ENCODE measurements at places on chromosomes 3 and 15.

- no peak for DNase-seq
Measured at GRCh38 chr3:100399341-100400071, 1.4 kb downstream of the TOMM70 start.

- DNase-seq: no peak
Measured at GRCh38 chr3:184691397-184692231, 20.2 kb downstream of the MAGEF1 start.

GRCh38 chr15:67143646-67144045, 78.2 kb downstream of the SMAD3 start:
- DNase-seq: no peak

GRCh38 chr3:10008588-10009344, 17.5 kb upstream of the FANCD2 start:
- peak; percentile 85 for DNase-seq

DNA sequence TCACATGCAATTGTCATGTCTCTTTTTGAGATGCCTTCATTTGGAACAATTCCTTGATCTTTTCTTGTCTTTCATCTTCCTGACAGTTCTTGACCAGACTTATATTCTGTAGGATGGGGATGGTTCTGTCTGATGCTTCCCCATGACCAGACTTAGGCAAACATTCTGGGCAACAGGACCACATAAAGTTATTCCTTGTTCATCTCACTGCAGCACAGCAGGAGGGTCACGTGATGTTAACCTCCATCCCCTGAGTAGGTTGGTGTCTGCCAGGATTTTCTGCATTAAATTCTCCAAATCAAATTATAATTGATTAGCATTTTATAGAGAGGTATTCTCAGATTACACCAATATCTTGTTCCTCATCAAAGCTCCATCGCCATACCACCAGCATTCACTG, 7.8 kb downstream of the DLEC1 start:
- DNase-seq: no peak

GRCh38 chr15:70062321-70062956, 35.3 kb downstream of the TLE3 start:
- DNase-seq: no peak

- no peak for DNase-seq
Measured at GRCh38 chr3:133851266-133851906, 44.3 kb downstream of the RAB6B start.

DNA sequence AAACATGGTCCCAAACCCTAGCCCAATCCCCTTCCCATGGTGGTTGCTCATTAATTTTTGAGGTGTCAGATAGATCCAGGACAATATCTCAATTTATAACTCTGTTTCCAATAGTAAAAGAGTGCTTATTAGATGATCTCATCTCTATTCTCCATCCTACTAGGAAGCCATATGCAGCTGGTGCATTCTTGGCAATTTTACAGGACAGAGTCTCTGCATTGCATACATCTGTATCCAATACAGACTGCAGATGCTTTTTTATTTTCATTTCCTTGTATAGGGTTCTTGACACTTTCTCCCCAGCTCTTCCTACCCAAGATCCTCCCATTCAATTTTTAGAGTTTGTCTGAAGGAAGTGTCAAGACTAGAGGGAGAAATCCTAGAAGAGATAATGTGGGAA, 194.8 kb upstream of the DPH6 start:
- DNase-seq: peak; percentile 61

GRCh38 chr3:140442621-140443020, 235.2 kb upstream of the TRIM42 start:
- DNase-seq: no peak

DNA sequence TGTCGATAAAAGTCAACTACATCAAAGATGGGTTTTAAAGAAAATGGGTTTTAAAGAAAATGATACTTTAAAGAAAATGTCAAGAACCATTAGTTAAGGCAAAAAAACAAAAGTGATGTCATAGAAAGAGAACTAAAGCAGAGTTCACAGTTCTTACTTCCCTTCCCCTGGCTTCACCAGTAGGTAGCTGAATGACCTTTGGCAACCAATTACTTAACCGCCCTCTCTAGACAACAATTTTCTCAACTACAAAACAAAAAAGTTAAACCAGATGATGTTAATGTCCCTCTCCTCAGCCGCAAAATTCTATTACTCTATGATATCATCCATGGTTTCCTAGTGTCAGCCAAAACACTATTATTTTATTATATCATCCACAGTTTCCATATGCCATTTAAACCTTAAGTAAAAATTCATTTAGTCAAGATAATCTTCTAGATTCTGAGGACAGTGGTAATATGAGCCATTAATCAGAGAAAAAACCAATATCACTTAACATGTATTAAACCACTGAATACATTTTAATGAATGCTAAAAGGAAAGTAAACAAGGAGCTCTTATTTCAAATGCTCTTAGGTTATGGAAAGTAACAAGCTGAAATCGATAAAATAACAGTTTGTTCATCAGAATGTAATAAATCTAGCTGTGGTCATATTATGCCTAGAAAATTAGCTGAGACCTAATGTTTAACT, 13.1 kb downstream of the RYK start:
- DNase-seq: no peak

GRCh38 chr15:39778021-39778420, 4.6 kb downstream of the FSIP1 start:
- DNase-seq: peak; percentile 44

- DNase-seq: no peak
Measured at GRCh38 chr3:14691239-14691638, 16.3 kb downstream of the C3orf20 start.

DNA sequence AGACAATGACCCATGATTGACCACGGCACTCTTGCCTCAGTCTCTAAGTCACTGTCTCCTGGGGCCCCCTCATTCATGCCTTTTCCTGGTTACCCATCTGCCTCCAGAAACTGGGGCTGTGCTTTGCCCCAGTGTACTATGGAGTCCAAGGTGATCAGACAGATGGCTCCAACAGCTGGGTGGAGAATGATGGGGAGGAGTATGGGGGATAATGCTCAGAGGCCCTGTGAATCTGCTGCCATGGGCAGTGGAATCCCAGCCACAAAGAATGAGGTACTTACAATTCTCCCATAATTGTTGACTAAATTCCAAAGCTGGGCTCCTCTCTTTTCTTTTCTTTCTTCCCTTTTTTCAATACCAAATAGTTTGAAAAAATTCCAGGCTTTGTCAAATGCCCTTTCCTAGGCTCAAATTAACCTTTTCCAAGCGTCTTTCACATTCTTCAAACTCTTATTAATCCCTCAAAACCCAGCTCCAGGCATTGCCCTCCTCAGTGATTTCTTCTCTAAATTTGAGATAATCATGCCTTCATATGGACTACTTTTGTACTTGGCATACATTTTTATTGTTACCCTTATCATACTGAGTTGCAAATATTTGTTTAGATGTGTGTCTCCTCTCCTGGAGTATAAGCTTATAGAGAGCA, 148.5 kb upstream of the ICE2 start:
- DNase-seq: no peak

DNA sequence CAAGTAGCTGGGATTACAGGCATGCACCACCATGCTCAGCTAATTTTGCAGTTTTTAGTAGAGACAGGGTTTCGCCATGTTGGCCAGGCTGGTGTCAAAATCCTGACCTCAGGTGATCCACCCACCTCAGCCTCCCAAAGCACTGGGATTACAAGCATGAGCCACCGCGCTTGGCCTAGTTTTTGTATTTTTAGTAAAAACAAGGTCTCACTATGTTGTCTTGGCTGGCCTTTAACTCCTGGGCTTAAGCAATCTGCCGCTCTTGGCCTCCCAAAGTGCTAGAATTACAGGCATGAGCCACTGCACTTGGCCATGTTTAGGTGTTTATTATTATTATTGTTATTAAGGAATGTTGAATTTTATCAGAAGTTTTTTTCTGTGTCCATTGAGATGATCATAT, 14.7 kb downstream of the IL16 start:
- no peak for DNase-seq

DNA sequence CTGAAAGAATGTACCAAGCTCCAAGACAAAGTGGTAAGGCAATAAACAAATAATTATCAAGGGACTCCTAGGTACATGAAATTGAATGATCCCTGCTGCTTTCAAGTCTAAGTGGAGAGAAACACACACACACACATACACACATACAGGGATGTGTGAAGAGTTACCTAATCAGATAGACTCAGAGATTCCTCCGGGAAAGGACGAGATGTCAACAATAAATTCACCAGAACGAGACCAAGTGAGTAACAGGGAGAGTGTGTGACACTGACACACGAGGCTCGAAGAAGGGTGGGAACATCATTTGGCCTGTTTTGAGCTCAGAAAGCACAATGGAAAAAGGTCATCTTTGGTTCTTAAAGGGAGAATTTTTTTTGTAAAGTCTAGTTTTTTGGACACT, 13.4 kb downstream of the LRIG1 start:
- DNase-seq: peak; percentile 48

DNA sequence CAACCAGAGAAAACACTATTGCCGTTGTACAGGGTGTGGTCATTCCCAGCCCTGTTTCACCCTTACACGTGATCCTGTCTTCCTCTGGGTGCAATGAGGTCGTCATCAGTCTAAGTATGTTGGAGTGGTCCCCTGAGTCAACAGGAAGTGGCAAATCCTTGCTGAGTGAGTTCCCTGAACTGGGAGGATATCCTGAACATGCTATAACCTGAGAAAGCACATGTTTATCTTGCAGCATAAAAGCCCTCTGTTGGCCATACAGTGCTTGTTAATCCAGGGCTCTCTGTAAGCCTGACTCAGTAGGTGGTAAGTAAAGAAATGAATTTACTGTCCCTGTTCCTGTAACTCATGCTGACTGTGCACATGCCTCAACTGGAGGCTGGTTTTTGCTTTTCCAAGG, 477.8 kb upstream of the RGMA start:
- DNase-seq: no peak
